ENCODE measurements at places on chromosomes 6 and 20.
A peak's percentile ranks its signal among the peaks of the same experiment; 100 is the strongest.

- DNase-seq, result no peak
These were observed 185.3 kb upstream of the PREP start for GRCh38 chr6:105588123-105588710.

DNA sequence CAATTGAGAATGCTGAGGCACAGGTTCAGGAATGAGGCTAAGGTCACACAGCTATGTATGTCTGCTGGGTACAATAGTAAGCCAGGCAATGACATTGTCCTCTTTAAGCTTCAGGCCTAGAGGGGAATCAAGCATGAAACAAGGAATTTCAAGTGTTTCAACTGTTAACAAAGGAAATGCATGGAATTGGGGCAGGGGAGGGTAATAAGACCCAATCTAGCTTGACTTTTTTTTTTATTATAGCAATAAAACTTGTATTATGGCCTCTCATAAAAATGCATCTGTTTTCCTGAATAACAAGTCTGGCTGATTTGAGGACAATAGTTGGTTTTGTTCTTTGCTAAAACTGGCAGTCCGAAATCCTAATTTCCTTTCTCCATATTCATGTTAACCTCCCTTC lies 336.7 kb downstream of the CBLN4 start:
- DNase-seq, result no peak

- peak; percentile 7 for DNase-seq
These were observed 355.3 kb downstream of the RNF144B start for GRCh38 chr6:18742406-18742805.

DNA sequence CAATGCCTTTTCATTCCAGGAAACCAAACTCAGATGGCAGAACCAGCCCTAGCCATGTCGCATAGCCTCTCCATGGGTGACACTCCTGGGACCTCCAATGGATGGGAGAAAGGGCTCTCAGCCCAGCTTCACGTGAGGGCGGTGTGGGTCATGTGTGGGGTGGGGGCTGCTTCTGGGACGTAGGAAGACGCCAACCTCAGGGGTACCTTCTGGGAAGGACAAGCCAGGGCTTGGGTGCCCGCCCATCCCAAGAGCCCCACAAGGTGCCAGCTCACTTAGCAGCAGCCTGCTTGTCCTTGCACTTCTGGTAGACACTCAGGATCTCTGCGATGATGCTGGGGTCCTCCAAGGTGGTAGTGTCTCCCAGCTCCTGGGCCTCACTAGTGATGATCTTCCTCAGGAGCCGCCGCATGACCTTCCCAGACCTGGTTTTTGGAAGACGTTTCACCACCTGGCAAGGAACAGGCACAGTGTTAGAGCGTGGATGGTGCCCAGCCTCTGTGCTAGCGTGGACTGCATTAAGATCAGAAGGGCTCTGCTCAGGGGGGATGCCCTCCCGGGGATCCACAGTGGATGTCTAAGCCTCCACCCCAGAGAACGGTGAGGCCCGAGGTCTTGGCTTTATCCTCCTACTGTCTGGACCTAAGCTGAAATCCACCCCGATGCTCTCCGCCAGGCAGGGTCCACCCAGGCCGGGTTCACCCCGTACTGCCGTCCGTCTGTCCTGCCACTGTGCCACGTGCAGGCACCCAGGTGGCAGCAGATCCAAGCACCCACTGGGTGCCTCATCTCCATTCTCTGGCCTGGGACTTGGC lies 15.1 kb upstream of the APMAP start:
- no peak for DNase-seq

GRCh38 chr6:21596145-21596948 lies 2.8 kb downstream of the SOX4 start:
- DNase-seq, result no peak

DNA sequence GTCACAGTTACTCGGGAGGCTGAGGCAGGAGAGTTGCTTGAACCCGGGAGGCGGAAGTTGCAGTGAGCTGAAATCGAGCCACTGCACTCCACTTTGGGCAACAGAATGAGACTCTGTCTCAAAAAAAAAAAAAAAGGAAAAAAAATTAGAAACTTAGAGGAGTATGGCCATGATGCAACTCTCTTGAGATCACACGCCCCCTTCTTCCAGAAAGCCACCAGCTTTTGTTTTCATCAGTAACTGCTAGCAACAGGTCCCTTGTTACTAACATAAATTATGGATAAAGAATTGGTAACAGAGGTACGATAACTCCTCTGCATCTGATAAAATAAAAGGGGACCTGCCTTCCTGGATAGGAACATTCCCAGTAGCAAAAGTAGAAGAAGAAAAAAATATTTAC lies 308.2 kb downstream of the CD83 start:
- no peak for DNase-seq

GRCh38 chr20:25310921-25311728 lies 63.2 kb downstream of the PYGB start:
- DNase-seq, result peak; percentile 87

GRCh38 chr6:108268845-108269244 lies 8.0 kb upstream of the SNX3 start:
- no peak for DNase-seq

GRCh38 chr6:168864541-168865460 lies 388.8 kb downstream of the THBS2 start:
- DNase-seq, result no peak

DNA sequence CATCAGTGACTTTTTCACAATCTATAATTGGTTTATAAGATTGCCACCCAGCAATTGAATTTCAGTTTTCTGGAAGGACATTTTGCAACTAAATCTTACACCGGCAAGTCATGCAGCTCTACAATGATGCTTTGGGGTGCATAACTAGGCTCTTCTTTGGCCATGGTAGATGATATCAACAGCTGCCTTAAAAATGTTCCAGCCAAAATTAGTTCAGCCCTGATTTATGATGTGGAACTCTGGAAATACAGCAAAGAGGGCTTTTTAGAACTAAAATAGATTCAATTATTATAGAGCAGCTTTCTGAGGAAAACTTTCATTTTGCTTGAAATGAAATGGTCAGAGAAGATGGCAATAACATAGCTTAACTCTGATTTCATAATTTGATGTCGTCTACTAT lies 18.4 kb upstream of the MCM9 start:
- DNase-seq, result no peak

DNA sequence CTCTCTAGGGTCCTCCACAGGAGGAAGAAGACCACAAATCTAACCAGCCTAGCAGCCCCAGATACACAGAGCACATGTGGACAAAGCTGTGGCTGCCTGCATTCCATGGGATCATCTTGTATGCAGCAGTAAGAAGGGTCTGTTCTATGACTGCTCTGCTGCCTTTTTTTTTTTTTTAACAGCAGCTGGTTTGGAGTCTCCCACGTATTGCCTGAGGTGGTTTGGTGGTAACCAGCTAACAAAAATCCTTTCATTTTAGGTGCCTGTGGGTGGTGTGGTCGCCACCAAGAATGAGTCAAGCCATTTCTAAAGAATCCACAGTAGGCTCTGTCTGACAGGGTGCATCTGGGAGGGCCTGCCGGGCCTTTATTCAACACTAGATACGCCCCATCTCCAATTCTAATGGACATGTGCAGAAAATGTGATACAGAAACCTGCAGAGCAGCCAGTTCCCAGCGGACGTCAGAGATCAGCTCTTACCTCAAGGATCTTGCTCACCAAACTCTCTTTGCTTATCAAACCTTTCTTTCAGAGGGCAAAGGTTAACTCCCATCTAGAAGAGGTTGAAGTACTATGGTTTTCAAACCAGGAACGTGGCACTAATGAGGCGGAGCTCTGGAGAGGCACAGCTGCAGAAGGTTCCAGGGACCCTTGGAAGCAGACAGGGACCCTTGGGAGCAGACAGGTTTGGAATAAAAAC lies 32.0 kb downstream of the GNAS-AS1 start:
- peak; percentile 5 for DNase-seq

DNA sequence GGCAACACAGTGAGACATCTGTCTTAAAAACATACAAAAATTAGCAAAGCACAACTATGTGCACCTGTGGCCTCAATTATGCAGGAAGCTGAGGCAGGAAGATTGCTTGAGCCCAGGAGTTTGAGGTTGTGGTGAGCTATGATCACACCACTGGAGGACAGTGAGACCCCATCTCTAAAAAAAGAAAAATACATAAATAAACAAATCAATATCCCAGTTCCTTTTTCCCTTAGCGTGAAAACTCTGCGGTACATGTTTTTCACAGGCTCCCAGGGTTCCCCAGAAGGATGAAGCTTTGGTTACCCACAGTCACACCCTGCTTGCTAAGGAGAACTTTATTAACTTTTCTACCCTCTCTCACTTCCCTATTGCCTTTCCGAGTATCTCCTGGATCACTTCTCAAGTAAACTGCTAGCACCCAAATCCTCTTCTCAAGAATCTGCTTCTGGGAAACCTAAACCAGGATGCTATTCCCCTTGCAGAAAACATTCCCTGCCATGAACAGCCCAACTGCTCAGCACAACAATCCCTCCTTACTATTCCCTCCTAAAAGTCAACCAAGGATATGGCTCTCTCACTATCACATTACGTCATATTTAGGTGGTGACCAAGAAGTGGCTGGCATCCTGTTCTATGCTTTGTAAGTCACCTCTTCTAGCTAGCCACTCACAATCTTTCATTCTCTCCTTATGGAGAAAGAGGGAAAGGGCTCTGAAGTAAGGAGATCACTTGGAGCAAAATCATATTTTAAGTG lies 122.4 kb downstream of the IPCEF1 start:
- no peak for DNase-seq

GRCh38 chr6:169253337-169254238 lies at the start of gene THBS2:
TSS of gene THBS2 (minus strand) at chr6:169253846. CDS start at chr6:169250784, 3,062 bp downstream.
- DNase-seq, result peak; percentile 91

- peak; percentile 95 for DNase-seq
These were observed 106.4 kb upstream of the CARMIL1 start for GRCh38 chr6:25172819-25173218.

DNA sequence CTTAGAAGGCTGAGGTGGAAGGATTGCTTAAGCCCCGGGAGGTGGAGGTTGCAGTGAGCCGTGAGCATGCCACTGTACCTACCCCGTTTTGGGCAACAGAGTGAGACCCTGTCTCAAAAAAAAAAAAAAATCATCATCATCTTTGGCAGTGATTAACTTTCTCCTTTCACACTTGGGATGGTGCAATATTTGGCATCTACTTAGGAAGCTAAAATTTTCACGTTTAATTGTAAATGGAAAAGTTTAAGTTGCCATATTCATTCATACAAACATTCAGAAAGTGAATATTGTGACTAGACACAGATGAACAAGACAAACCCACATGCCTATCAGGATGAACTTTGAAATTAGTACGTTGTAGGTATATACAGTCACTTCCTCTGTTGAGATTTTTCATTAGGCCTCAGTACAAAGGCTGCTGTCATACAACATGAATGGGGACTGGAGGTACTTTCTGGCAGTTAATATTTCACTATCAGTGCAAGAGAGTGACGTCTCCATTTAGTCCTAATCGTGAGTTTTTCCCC lies 10.3 kb downstream of the TOP1 start:
- no peak for DNase-seq

GRCh38 chr6:89347825-89348224 lies 4.7 kb downstream of the UBE2J1 start:
- no peak for DNase-seq

DNA sequence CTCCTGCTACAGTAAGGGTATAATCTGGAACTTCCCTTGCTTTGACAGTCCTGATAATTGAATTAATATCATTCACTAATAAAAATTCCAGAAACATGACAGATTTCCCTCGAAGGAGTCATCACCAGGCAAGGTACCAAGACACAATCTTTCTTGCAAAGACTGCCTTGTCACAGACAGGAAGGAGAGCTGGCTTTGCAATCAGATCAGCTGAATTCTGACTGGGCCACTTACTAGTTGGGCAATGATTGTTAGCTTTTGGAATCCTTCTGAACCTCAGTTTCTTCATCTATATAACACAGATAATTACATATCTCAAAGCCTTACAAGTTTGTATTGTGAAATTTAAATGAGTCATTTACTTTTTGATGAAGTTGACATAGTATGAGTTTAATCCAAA lies 344.2 kb downstream of the RFPL4B start:
- DNase-seq, result peak; percentile 88

- no peak for DNase-seq
These were observed 4.0 kb upstream of the SPATS1 start for GRCh38 chr6:44338228-44339122.

- DNase-seq, result no peak
These were observed at the start of gene MAPK13 for GRCh38 chr6:36129941-36130666. TSS of gene MAPK13 (plus strand) at chr6:36130513. CDS start at chr6:36130583, 70 bp downstream.

DNA sequence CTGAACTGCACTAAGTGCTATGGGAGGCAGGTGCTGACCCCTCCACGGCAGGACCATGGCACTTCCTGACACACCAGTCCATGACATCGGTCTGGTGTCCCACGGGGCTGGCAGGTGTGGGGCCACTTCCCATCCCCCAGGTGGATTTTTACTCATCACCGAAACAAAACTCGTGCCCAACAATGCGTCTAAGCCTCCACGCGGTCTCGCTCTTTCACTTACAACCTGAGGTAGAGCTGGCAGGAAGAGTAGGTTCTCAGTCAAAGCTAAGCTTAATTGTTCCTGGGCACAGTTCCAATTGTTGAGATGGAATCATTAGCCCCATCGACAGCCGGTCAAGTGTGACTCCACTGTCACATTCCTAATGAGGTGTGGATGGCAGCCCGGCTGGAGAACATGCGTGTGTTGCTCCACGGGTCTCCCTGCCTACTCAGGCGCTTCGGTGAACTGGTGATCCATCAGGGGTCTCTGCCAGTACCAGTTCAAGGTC lies 125.7 kb downstream of the SLC23A2 start:
- DNase-seq, result no peak

GRCh38 chr20:17643531-17644188 lies 38.4 kb downstream of the RRBP1 start:
- DNase-seq, result no peak

DNA sequence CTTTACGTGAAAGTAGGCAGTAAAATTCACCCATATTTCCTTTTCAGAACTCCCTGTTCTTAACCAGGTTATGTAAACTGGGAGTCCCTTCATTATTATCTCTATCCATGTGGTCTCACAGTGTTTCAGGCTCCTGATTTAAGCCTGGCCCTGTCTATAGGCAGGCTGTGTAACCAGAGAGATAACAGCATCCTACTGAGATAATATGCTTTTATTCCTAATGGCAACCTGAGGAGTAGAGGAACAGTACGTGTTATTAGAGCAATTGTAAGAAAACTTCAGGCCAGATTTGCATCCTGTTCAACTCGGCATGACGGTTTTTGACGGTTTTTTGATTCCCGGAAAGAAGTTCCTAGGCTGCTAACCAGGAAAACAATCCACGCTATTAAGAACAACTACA lies 16.9 kb downstream of the FUT9 start:
- DNase-seq, result no peak

- no peak for DNase-seq
These were observed 2.5 kb upstream of the STX7 start for GRCh38 chr6:132515386-132515785.

DNA sequence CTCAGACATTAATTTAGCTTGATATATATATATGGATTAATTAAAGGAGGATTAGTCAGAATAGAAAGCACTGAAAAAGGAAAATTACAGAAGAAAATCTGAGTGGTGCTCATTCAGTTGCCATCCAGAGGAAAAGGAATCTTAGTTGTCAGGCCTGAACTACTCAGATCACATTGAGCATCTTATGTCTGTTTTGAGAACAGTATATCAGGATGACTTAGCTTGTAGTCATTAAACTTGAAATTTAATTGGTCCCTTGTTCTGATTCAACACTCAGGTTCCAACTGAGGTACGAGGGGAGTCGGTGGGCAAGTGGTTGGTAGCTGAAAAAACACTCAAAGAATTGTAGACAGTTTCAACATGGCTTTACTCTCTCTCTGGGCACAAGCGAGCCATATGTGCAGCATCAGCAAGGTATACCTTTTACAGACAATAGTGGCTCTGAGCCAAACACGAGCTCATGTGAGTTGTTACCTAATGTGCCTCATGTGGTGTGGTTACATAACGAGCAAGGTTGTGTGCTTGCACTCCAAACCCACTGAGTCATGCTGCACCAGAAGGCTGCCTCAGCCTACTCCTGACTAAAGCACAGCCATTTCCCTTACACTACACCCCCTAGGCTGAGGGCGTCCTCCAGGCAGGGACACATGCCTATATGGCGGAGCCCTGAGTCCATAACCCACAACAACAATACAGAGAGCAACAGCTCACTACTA lies 73.0 kb upstream of the HMGN3 start:
- no peak for DNase-seq
